Mesendoderm (in vitro differentiated cells): ENCODE measurements at places on chromosomes 4 and X.

DNA sequence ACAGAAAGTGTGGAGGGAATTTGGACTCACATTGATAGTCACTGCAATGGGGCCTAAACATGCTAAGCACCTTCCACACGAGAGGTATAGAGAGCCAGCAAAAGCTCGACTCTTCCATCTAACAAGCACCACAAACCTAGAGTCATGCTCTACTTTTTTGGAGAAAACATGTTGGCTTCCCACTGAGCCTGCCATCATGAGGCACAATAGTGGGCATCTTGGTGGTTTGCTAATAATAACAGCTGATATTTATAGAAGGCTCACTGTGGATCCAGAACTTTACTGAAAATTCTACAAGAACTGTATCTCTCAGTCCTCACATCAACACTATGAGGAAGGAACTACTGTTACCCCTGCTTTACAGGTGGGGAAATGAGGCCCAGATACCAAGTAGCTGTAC, 26.6 kb downstream of the MAML3 start:
- no peak for DNase-seq

GRCh38 chr4:185799442-185799841, 12.6 kb downstream of the SORBS2 start:
- DNase-seq = no peak

DNA sequence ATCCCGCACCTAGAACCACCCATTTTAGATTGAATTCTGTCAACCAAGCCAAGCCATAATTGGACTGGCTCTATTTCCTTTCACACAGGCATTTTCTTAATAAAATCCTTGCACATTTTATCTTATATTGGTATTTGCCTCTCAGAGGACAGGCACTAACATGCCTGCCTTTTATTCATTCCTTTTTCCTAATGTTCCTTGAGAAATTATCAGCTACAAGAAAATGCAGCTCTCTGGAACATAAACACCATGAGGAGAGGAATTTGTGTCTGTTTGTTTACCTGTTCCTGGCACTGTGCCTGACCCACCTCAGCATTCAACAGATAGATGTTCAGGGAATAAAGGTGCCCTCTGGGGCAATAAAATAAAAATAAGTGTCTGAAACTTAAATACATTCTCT, 116.2 kb downstream of the PDHA2 start:
- no peak for DNase-seq

DNA sequence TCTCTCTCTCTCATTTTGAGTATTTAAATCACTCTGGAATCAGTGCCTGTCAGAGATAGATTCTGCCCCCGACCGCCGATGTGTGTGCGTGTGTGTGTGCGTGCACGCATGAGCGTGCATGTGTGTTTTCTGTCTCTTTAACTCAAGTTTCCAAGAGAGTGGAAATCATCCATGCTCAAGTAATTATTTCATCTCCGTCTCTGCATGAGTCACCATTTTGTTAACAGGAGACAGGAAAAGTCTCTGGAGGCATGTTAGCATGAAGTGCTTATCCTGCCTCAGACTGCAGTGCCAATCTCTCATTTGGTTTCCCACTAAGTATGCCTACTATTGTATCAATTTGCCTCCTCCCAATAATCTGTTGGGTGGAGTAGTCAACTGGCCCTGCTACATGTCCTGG, 182.9 kb upstream of the NHS start:
- no peak for DNase-seq

- no peak for DNase-seq
These were observed 2.3 kb downstream of the PLAC8 start for GRCh38 chr4:83112231-83112630.

GRCh38 chrX:70134116-70134477, 850 bp downstream of the IGBP1 start:
- DNase-seq = peak; percentile 70

GRCh38 chrX:134732152-134732551, 73.9 kb upstream of the PLAC1 start:
- DNase-seq = no peak

DNA sequence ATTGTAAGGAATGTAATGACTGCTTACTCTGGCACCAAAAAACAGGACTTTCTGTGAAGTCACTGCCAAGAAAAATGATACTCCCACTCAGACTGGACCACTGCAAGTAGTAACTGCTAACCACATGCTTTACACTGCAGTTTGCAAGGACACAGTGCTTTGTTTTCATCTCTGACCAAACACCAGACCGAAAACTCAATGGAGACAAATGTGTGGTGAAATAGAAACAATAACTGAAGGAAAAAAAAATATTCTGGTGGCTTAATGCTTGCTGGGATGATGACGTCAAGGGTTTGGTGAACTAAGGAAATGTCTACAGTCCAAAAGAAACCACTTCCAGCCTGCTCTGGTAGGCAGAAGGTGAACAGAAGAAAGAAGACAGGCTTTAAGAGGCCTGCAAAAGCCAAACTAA, 13.2 kb downstream of the GPC4 start:
- no peak for DNase-seq

GRCh38 chrX:148854306-148854705, 353.9 kb downstream of the AFF2 start:
- no peak for DNase-seq
